ENCODE measurements at places on chromosomes 5 and 9.

GRCh38 chr5:112216140-112216539 lies 202.9 kb downstream of the EPB41L4A start:
- no peak for DNase-seq

DNA sequence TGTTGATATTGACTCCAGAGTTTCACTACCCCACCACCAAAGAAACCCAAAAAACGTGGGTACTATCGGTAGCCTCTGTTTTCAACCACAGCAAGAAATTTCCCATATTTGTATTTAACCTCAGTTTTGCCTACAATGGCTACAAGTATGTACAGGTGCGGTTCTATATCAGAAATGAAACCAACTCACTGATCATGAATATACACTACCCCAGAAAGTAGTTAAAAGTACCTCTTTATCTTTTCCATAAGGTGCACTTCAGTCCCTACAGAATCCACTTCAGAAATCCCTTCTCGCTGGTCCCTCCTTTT lies 140.6 kb upstream of the SLC12A2 start:
- DNase-seq: no peak

DNA sequence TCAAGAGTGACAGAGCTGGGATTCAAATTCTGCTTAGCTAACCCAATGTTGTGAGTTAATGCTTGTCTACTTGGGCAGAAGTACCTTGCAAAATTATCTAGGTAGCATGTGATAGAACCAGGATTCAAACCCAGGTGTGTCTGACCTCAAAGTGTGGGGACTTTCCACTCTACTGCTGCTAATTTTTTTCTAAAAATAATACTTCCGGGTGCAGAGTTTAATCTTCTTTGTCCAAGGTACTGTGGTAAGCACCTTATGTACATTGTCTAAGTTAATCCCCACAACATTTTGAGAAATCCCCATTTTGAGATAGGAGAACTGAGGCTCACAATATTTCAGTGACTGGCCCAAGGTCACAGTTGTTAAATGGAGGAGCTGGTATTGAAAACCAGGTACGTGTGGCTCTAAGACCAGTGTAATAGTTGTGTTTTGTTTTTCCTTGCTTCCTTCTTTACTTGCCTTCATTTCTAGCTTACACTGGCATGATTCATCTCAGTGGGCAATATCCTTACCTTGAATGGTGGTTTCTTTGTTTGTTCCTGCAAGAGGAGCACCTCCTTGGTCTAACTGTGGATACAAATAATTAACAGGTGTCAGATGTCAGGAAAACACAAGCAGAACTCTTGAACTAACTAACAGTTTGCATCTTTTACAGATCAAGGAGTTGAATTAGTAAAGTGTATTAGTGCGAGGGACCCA lies 7.5 kb downstream of the ALDOB start:
- no peak for DNase-seq

DNA sequence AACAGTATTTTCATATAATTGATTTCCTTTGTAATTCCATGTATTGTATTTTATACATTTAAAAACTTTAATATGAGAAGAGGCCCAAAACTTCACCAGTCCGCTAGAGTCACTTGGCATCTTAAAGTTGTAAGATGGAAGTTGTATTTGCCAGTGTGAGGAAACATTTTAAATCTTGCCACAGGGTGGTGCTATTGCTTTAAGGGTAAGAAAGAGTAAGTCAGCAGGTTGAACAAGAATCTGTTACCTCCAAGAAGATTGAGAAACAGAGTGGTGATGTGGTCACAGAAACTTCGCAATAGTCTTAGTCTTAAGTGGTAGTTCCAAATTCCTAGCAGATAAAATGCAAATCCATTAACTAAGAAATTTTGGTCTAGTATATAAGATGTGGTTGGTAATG lies 39.8 kb upstream of the RANBP6 start:
- peak; percentile 82 for DNase-seq

- DNase-seq: peak; percentile 61
Observed at GRCh38 chr5:148443998-148444397, 60.2 kb downstream of the FBXO38 start.

GRCh38 chr5:26482810-26483375 lies 555.5 kb downstream of the CDH9 start:
- DNase-seq: no peak

DNA sequence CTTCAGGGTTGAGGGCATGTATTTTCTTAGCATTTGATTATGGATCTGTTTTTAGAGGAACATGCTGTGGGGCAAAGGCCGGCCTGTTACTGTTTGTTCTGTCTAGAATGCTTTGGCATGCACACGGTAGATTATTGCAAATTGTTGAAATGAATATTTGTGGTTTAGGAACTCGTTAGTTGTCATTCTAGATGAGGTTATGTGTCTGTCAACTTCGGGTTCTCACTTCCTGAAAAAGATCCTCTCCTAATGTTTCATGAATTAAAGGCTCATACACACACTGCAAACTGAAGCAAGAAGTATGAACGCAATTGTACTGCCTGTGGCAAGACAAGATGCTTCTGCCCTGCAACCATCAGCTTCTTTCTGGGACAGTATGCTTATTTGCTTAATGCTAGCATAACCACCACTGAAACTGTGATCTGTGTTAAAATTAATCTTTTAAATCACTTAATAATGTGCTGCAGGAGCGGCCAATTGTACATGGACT lies 99.6 kb downstream of the BASP1 start:
- DNase-seq: no peak

- peak; percentile 17 for DNase-seq
Observed at GRCh38 chr5:150175536-150175935, 9.0 kb downstream of the CDX1 start.

DNA sequence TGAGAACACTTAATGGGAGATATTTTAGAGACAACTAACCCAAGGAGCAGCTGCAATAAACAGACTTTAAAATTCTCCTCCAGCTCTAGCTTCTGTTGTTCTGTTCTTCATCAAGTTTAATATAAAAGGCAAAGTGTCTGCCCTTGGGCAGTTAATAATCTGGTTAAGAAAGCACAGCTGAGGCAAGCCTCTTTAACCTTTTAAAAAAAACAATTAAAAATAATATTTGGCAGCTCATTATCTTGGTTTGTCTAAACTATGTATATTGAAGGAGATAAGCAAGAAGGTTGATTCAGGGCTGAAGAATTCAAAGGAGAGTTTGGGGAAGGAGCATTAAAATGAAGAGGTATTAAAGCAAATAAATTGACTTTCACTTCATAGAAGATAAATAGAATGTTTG lies 75.4 kb downstream of the TSSK1B start:
- DNase-seq: no peak

DNA sequence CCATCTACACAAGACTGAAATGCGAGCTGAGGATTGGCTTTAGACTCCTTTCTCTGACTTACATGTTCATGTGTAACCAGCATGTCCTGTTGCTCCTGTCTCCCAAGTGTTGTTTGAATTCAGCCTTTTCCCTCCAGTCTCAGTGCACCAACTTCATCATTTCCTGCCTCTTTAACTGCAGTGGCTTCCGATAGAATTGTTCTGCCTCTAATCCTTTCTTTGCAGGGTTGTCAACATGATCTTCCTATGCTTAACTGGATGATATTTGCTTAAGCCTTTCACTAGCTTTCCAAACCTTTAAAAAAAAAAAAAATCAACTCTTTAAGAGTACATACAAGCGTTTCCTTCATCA lies 6.7 kb upstream of the FYB1 start:
- no peak for DNase-seq

- DNase-seq: no peak
Observed at GRCh38 chr5:74660140-74660539, 19.6 kb upstream of the ENC1 start.

DNA sequence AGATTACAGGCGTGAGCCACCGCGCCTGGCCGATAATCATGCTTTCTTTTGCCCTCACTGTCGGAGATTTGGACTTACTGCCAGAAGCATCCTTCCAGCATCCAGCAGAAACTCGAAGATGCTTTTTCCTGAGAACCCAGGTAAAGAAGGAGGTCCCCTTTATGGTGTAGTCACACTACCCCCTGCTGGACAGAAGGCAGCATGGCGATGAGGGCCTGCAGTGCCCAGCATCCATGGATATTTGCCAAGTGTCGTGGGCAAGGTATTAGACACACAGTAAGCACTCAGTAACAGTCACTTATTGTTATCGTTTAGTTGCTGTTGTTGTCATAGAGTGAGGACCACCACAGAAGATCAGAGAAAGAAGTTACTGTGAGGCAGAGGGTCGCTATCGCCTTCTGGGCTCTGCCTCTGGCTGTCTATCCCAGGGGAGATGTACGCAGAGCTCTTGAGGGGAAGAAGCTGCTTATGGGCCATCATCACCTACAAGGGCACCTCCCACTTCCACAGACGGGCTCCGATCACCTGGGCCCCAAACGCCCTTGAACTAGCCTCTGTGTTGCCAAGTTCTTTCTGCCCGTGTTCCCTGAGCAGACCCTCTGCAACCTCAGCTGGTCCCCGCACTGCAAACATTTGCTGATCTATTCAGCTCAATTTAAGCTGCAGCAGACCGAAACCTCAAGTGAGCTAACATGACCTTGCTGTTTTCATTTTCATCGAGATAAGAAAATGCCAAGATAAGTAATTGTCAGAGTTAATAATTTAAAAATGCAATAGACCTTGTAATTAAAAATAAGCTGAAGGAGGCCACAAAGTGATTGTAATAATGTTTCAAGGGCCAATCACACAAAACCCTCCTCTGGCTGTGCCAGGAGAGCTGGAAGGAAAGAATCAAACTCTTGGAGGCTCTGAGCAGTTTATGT lies 23.9 kb downstream of the C5orf15 start:
- DNase-seq: peak; percentile 81

DNA sequence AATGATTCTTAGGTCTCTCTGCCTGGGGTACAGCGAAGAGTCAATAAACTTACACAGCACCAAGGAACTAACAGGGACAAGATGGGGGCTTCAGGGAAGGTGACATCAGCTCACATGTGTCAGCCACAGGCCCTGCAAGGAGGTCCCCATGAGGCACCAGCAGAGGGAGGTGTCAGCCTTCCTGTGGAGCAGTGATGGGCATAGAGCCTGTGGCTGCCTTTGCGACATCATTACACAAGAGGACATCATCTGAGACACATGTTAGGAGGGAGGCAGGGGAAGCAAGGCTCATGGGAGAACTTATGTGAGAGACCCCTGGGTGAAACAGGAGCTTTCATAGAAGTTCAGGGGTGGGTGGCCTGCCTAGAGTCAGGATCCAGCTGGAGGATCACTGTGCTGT lies 389.6 kb downstream of the SEMA5A start:
- no peak for DNase-seq

- no peak for DNase-seq
Observed at GRCh38 chr9:126665644-126666035, 51.9 kb downstream of the LMX1B start.

- no peak for DNase-seq
Observed at GRCh38 chr9:133087429-133088145, 25.8 kb downstream of the CEL start.

- DNase-seq: no peak
Observed at GRCh38 chr5:10849278-10849677, 88.2 kb upstream of the DAP start.

GRCh38 chr5:129476751-129477150 lies 16.7 kb downstream of the ADAMTS19 start:
- DNase-seq: no peak

GRCh38 chr9:69458176-69458575 lies 133.2 kb downstream of the ENTREP1 start:
- no peak for DNase-seq

GRCh38 chr5:126812199-126812570 lies 35.2 kb downstream of the LMNB1 start:
- no peak for DNase-seq

All from kidney glomerular epithelial cell (primary cell).